ENCODE measurements at places on chromosomes 5 and 9.

- H3K36me3 ChIP-seq = peaks cover 40% of the 10 kb centered on the region
- no peak overlapping the region for H3K4me3 ChIP-seq
- peaks cover 10% of the 10 kb centered on the region for H3K4me1 ChIP-seq
These were observed 3.1 kb downstream of the TBC1D9B start for GRCh38 chr5:179904463-179905160.

DNA sequence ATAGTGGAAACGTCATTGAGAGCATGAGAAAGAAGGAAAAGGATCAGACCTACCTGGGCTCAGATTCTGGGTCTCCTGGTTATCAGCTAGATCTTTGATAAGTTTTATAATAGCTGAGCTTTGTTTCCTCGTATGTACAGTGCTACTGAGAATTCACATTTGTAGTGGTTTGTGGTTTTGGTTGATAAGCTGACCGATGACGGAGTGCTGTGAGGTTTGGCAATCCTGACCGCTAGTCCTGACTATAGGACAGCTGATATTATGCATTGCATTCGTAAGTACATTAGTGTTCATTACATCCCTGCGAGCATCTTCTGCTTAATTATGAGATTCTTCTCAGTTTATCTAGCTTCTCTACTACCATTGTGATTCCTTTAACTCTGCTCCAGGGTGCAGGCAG is 190.7 kb upstream of the SLC27A6 start:
- no peaks in the 10 kb centered on the region for H3K36me3 ChIP-seq
- H3K27me3 ChIP-seq = peaks cover 7% of the 10 kb centered on the region
- no peak for DNase-seq
- H3K4me3 ChIP-seq = no peak overlapping the region

GRCh38 chr5:172353846-172354245 is 70.3 kb upstream of the UBTD2 start:
- H3K27ac ChIP-seq = no peak overlapping the region
- H3K4me1 ChIP-seq = no peaks in the 10 kb centered on the region
- H3K4me3 ChIP-seq = no peak overlapping the region
- no peak for DNase-seq

DNA sequence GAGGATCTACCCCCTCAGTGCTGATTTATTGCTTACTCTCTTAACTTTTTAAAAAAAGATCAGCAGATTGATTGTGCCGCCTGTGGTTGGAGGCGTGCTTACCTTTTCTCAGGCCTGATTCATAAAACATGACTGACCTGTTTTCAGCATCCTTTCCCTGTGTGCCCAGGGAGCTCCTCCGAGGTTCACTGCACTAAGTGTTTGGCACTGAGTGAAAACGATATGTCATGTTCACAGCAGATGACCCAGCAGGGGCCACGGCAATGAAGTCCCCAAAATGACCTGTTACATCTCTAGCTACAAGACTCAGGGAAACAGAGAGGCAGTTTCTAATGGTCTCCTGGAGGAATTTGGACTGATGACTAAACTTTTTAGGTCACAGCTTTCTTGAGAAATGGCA is 69.9 kb downstream of the INSYN2B start:
- no peak for DNase-seq
- H3K36me3 ChIP-seq = peaks cover 11% of the 10 kb centered on the region
- H3K27me3 ChIP-seq = no peaks in the 10 kb centered on the region
- no peak overlapping the region for H3K4me3 ChIP-seq
- no peaks in the 10 kb centered on the region for H3K4me1 ChIP-seq
